ENCODE measurements at places on chromosomes 12 and 14.
A peak's percentile ranks its signal among the peaks of the same experiment; 100 is the strongest.

DNA sequence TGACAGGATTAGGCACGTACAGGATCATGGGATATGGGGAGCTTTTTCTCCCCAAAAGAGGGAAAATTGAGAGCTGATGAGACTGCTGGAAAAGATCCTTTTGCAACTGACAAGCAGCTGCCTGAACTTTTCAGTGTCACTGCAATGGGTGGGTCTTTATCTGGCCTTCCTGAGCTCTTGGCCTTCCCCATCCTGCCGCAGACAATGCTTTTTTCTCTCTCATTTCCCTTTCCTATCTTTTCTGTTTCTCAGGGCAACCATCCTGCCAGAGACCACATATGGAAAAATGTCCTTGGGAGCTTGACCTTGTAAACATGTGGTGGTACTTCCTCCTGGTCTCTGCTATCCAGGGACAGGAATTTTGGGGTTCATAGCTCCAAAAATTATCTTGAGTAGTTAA, 75.8 kb downstream of the CALM1 start:
- no peak for DNase-seq

GRCh38 chr12:43969882-43970281, 134.0 kb downstream of the TMEM117 start:
- no peak for DNase-seq

- DNase-seq, result no peak
These were observed 104.0 kb upstream of the CPM start for GRCh38 chr12:69036999-69037398.

DNA sequence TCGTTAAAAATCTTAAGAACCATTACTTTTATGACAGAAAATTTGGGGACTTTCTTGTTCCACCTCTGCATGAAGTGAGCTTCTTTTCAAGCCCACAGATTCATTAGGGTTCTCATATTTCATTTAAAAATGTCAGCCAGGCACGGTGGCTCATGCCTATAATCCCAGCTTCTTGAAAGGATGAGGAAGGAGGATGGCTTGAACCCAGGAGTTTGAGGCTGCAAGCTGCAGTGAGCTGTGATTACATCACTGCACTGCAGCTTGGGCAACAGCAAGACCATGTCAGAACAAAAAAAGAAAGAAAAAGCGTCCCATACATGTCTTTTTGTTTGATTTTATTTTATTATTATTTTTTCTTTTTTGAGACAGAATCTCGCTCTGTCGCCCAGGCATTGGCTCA, 43.4 kb upstream of the ATF1 start:
- DNase-seq, result no peak

DNA sequence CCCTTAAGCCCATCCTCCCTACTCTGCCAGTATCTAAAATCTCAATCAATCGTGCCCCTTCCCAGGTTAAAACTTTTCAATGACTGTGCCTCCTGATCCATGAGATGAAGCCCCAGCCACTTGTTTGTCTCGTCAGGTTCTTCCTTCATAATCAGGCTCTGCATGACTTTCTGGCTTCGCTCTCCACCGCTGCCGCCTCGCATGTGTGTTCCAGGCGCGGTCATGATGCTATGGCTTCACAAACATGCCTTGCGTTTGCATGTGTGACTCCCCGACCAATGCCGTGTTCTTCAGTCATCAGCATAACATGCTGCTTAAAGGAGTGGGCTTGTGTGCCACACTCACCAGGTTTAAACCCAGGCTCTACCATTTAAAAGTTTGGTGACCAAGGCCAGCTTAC, 5.0 kb upstream of the C1RL start:
- DNase-seq, result no peak

- DNase-seq, result no peak
These were observed 363.8 kb upstream of the TMEM132C start for GRCh38 chr12:127903146-127903545.

DNA sequence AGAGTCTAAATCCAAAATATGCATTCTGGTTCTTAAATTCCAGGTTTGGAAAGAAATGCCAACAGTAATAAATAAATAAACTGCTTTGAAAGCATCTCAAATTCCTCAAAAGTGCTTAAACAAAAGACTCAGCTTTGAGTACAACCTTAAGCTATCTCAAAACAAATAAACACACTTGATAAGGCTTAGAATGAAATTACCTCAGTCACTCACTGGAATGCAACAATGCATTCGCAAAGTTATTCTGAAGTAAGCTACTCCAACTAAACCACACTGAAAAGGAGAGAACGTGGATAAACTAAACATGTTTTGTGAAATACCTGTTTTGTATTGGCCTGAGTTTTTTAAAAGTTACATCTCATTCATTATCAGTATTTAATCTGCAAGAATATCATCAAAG, 1.2 kb downstream of the SPTSSA start:
- no peak for DNase-seq

DNA sequence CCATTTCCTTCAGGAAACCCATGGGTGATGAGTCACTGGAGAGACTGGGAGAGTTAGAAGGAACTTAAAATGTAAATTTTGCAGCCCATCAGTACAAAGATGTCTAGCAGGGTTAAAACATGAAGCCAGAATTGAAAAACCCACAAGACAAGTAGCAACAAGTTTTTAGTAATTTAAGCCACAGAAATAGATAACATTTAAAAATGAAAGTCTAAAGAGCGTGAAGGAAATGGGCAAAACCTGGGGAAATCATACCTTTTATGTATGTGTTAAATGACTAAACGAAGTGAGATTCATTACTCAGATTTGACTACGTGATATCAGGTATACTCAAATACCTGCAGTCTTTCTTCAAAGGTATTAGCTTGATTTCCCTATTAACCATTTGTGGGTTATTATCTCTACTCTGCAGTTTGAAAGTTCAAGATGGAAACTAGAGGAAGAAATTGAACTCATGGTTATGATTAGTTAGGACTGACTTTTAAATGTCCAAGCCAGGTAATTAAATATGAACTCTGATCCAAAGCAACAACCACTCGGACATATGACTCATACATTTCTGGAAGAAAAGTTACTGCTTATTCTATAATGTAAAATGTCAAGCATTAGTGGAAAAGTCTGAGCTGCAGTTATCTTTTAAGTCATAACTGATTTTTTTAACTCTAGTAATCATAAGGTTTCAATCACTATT, 84.1 kb downstream of the ITPR2 start:
- DNase-seq, result no peak

- DNase-seq, result no peak
These were observed 4.5 kb downstream of the MIPOL1 start for GRCh38 chr14:37202265-37202664.

DNA sequence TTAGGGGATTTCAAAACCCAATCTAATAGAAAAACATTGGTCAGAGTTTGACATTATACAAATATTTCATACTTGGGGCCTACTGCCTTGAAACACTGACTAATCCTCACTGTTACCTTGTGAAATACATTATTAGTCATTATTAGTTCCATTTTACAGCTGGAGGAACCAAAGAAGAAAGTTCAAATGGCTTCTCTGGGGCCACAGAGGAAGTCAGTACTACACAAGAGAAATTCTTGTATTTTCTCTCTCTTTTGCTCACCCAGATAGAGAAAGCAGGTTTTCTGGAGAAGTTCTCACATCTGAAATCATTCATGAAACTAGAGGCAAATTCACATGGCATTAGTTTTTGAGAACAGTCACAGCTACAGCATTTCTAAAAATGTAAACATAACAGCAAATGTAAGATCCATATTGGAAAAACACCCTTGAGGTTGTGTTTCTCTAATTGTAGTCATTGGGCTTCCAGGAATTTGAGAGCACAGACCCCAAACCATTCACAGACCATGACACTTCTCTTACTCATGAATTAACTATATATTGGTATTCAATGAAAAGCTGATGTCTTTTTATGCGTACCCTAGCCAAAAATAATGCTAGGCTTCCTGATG, 83.0 kb downstream of the LLPH start:
- DNase-seq, result no peak

- peak; percentile 91 for DNase-seq
These were observed 355.0 kb downstream of the SNAPC1 start for GRCh38 chr14:62117010-62117750.

DNA sequence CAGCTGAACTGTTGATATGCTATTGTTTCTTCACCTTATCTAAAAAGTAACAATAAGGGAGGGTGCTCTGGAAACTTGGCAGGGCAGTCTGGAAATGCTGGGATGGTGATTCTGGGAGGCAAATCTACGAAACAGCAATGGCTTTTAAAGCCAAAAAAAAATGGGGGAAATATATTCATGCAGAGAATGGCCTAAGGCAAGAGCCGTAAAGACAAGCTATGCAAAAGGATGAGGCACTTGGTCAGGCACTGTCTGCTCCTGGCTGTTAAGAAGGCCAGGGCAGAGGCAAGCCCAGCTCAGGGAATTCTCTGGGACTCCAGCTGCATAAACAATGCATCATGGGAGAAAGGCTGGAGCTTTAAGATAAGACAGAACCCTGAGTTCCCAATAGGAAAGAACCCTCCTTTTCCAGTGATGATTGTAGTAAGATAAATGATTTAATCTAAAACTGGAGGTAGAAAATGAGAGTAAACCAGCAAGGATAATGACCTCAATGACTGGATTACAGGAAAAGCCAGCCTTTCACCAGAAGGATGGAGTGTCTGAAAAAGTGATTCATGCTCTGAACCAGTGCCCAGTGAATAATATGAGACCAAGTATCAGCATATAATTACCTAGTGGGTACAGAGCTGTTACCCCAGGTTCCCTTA, 46.0 kb downstream of the ITPR2 start:
- no peak for DNase-seq

DNA sequence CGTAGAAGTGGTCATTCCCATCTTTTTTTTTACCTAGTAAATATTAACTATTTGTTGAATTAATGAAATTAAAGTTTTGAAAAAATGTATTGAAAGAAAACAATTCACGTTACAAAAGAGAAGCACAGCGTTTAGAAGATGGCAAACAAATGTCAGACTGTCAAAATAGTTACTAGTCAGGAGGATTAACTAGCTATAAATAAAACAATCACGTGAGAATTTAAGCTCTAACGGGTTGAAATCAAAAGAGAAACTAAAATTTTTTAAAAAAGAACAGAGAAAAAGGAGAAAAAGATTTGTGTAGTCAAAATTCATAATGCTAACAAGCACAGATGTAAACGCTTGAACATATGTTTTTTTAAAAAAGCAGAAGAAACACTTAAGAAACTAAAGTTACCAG, 26.4 kb downstream of the DDHD1 start:
- DNase-seq, result no peak

DNA sequence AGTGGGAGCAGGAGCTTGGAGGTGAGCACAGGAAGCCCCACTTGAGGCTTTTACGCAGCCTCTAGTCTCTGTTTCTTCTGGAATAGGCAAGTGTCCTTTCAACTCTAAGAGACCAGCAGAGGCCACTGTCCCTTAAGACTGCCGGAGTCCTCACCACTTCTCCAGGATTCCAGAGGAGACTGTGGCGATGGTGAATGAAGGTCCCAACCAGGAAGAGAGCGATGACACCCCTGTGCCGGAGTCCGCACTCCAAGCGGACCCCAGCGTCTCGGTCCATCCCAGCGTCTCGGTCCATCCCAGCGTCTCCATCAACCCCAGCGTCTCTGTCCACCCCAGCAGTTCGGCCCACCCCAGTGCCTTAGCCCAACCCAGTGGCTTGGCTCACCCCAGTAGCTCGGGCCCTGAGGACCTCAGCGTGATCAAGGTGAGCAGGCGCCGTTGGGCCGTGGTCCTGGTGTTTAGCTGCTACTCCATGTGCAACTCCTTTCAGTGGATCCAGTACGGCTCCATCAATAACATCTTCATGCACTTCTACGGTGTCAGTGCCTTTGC, 442 bp downstream of the FLVCR2 start:
- DNase-seq, result no peak

DNA sequence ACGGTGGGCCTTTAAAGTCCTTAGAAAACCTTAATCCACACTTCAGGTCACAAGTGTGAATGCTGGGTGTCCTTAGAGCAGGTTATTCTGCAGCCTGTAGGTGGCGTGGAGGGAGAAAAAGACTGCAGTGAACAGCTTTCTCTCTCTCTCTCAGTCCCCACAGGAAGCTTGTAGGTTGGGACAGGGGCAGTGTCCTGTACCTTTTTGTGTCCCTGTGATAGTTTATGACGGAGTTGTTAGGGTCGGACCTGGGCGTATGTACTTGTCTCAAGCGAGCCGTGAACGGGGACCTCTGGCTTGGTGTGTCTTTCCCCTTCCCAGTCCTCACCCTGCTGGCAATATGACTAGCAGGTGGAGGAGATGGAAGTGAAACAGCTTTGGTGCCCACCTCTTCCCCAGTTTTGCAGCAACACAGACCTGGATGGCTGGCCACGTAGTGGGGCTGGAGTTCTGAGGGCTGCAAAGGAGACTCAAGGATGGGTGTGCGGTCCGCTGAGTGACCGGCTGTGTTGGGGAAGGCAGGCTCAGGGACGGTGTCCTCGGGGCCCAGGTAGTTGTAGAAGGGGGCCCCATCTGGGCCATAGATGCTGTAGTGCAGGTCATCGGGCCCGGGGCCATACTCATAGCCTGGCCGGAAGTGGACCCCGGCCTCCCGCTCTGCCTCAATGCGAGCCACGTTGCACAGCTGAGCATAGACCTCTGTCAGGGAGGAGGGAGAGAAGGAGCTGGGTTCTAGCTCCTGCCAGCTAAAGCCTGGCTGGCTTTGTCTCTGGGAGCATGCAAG, 8.9 kb downstream of the ISCA2 start:
- peak; percentile 83 for DNase-seq

DNA sequence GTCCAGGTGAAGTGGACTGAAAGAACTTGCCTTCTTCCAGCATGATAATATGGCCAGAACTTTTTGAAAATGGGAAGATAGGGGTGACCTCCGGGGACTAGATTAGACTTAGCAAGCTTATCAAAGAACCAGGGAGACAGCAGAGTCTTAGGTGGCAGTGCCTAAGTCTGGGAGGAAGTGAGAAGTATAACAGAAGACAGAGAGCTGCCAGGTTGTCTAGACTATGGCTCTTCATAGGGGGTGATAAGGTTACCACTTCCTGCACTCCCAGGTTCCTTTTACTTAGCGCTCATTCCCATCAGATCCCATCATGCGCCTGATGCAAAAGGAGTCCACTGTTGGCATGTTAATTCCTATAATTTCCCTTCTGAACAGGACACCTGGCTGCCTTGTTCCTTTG, 69.9 kb downstream of the PLXNC1 start:
- DNase-seq, result no peak

DNA sequence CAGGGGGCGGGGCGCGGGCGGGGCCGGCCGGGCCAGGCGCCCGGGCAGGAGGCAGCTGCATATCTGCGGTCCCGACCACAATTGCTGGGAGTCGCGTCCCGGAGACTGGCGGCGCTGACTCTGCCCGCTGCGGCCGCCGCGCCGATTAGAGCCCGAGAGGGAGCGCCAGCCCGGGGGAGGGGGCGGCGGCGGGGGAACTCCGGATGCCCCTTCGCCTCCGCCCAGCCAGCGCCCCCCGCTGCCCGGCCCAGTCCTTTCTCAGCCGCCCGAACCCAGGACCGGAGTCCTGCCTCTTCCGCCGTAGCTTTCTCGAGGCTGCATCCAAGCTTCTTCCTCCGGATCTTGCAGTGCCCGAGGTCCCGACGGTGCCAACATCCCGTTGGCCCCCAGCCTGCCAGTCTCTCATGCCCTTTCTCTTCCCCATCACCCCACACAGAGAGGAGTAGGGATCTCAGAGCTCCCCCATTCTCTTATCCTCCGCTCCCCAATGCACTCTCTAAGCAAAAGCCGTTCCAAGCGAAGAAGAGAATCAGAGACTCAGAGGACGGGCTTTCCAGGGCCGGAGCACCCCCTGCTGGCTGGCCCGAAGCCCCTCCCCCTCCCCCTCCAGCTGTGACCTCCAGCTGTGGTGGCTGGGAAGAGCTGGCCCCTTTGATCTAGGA, 8.8 kb upstream of the SP7 start:
- no peak for DNase-seq

All from vagina (tissue), 2 donors.